ENCODE measurements at places on chromosomes 6 and 20. TPM values are rescaled to one million over a fixed set of nuclear protein-coding genes. Genes with fewer than 3 reads are reported as not detected.

The HLA-DQB2 gene
- polyA plus RNA-seq: not detected

The C6orf62 gene
- polyA plus RNA-seq: 141 TPM

The CFAP206 gene
- 4.0 TPM for polyA plus RNA-seq

The OLIG3 gene
- polyA plus RNA-seq: not detected

The LIME1 gene
- 12.4 TPM for polyA plus RNA-seq

The C20orf202 gene
- 0.57 TPM for polyA plus RNA-seq

The GATA5 gene
- 6.3 TPM for polyA plus RNA-seq

The LTB gene
- polyA plus RNA-seq: 0.88 TPM

The GSTA4 gene
- 99.8 TPM for polyA plus RNA-seq

The C20orf141 gene
- polyA plus RNA-seq: not detected

The RSPH9 gene
- 1.4 TPM for polyA plus RNA-seq

The SFT2D1 gene
- polyA plus RNA-seq: 78.5 TPM

The SLC17A9 gene
- polyA plus RNA-seq: 1.5 TPM

The RREB1 gene
- polyA plus RNA-seq: 25.1 TPM

The MTFR2 gene
- polyA plus RNA-seq: 1.9 TPM

The CPXM1 gene
- 262 TPM for polyA plus RNA-seq

The HCK gene
- 2.3 TPM for polyA plus RNA-seq

The VGLL2 gene
- polyA plus RNA-seq: not detected

The KCNB1 gene
- polyA plus RNA-seq: 0.72 TPM

The MANEA gene
- 31.3 TPM for polyA plus RNA-seq

The PAX1 gene
- not detected for polyA plus RNA-seq

The XPO5 gene
- polyA plus RNA-seq: 58.0 TPM

The HSPA12B gene
- polyA plus RNA-seq: 17.0 TPM

The ROMO1 gene
- 99.5 TPM for polyA plus RNA-seq

The RBPJL gene
- polyA plus RNA-seq: not detected

The SYCP2L gene
- polyA plus RNA-seq: 4.3 TPM

The C6orf15 gene
- not detected for polyA plus RNA-seq

The ADGRF4 gene
- not detected for polyA plus RNA-seq

The GABRR1 gene
- 2.8 TPM for polyA plus RNA-seq

The POM121L2 gene
- not detected for polyA plus RNA-seq

The TMEM74B gene
- 5.0 TPM for polyA plus RNA-seq

The NR2E1 gene
- not detected for polyA plus RNA-seq

The SLC29A1 gene
- polyA plus RNA-seq: 36.2 TPM

The GSTA2 gene
- 0.19 TPM for polyA plus RNA-seq

The DSP gene
- polyA plus RNA-seq: 84.1 TPM

The DPPA5 gene
- polyA plus RNA-seq: not detected

The CFB gene
- polyA plus RNA-seq: 7.1 TPM
